ENCODE measurements at places on chromosomes 13 and 19.

DNA sequence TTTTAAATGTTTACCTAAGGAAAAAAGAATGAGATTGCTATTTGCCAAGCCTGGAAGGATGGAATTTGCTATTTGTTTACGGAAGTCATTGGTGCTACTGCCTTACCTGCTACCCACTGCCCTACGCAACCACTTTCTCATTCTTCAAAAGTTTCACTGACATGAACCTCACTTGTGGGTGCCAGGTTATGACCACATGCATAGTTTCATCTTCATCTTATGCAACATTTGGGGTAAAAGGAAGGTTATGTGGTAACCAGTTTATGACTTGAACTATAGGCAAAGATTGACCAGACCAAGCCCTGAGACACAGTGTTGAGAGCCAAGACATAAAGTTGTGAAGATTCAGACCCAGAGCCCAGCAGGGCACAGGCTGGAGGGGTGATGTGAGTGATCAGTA lies 142.5 kb downstream of the LACC1 start:
- no peak for DNase-seq

- DNase-seq: no peak
These were observed 72.0 kb upstream of the MCF2L start for GRCh38 chr13:112896736-112897602.

- DNase-seq: no peak
These were observed 72.3 kb downstream of the C1QTNF9 start for GRCh38 chr13:24381541-24382265.

- no peak for DNase-seq
These were observed 24.5 kb downstream of the TEX101 start for GRCh38 chr19:43439032-43439708.

- no peak for DNase-seq
These were observed 1.2 kb upstream of the MADCAM1 start for GRCh38 chr19:495081-495401.

GRCh38 chr13:20258963-20259288 lies 26.8 kb upstream of the GJB6 start:
- DNase-seq: no peak

DNA sequence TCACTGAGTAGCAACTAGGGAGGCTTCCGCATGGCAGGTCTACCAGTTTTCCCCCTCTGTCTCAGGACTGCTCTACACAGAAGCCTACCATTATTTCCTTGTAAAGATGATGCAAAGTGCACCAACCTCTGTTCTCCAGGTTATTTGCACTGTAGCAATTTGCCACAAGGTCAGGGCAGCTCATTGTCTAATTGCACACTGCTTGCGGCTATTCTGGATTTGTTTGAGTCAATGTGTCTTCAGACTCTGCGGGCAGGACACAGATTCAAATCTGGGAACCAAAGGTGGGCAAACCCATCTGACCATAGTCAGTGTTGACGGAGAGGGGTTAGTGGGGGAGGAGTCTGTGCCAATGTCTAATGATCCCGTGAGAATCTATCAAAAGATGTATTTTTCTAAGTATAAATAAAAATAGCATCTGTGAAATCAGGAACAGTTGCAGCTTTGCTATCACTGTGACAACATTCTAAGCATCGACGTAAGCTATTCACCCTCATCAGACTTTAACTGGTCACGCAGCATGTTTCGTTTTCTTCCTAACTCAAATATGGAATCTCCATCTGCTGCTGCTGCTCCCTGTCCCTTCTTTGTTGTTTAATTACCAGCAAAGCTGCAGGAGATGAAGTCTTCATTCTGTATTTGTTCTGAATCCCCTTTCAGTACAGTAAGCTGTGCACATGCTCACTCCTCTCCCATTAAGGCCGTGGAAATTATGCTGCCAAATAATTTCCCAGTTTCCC lies 26.4 kb downstream of the CYSLTR2 start:
- no peak for DNase-seq

GRCh38 chr19:6318772-6319171 lies 14.6 kb downstream of the ACER1 start:
- no peak for DNase-seq

DNA sequence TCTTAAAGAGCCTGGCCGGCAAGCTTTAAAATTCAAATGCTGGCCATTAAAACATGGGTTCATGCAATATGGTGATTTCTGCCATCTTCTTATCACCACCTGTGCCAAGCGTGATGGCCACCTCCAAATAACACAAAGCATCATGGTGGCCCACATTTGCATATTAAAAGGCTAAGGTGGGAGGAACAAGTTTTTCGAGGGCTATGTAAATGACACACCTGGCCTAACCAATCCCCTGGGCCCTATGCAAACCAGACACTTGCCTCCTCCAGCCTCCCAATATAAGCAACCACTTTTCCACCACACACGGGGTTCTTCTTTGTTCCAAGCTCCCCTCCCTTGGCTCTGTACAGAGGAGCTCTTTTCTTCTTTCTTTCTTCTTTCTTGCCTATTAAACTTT lies 14.4 kb downstream of the LILRB4 start:
- no peak for DNase-seq

DNA sequence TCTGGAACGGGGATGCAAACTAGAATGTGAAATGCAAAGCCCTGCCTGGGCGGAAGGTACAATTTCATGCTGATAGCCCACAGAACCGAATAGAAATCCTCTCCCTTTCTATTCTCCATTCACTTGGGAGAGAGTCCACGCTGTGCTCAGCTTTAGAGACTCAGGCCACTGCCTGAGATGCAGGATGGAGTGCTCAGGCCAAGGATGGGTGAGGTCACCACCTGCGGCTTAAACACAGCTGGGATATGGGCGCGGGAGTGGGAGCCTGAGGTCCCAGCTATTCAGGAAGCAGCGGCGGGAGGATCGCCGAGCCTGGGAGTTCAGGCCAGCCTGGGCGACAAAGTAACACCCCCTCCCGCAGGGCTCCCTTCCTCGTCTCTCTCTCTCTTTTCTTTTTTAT lies 446 bp upstream of the ZNF83 start:
- no peak for DNase-seq

DNA sequence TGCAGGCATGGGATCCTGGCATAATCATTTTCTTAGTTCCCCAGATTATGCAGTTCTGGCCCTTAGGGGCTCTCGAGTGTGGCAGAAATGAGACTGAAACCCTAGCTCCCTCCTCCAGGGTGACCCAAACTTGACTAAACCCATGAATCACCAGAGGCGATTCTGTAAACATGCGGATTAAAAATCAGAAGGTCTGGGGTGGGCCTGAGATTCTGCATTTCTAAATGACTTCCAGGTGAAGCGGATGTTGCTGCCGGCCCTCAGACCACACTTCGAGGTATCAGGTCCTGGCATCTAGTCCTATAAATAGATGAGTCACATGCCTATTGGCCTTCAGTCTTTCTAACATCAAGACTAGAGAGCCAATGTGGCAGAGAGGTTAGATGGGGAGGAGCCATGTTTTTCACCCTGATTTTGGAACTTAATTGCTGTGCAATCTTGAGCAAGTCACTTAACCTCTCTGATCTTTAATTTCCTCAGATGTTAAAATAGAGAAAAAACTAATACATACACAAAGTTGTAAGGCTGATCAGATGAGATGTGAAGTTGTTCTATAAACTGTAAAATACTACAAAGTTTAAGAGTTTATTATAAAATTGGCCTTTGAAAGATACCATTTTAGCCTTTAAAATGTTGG lies 431.2 kb downstream of the FOXO1 start:
- no peak for DNase-seq

- no peak for DNase-seq
These were observed 299.3 kb downstream of the NDFIP2 start for GRCh38 chr13:79780240-79780639.

GRCh38 chr19:34254046-34254697 lies at the start of gene GARRE1:
TSS of gene GARRE1 (plus strand) at chr19:34254554. CDS start at chr19:34300474, 45,920 bp downstream.
- DNase-seq: peak; percentile 80

DNA sequence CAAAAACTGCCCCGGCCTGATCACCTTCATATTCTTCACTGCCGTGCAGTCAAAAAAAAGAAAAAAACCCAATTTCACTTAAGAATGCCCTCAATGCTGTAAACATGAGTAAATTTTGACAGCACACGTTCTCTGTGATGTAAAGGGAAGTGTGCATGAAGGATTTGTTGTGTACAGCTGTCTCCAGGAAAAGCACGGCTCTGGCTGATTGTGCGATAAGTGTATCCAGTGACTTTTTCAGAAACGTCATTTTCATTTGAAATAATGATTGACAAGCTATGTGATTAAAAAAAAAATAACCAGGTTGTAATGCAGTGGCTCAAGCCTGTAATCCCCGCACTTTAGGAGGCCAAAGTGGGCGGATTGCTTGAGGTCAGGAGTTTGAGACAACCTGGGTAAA lies 39.6 kb downstream of the ANKRD10 start:
- no peak for DNase-seq

- DNase-seq: no peak
These were observed 1306.9 kb downstream of the UQCRFS1 start for GRCh38 chr19:27906081-27906480.

GRCh38 chr13:110092831-110093247 lies 214.1 kb downstream of the COL4A1 start:
- no peak for DNase-seq

- no peak for DNase-seq
These were observed 26.9 kb downstream of the SIPA1L3 start for GRCh38 chr19:37933937-37934358.

GRCh38 chr13:66113882-66114526 lies 1116.1 kb downstream of the PCDH9 start:
- no peak for DNase-seq
